Stimulated activated CD4-positive, alpha-beta T cell treated with anti-CD3 and anti-CD28 coated beads, Interleukin-15, amount 100 ng/mL, for 48 hours (primary cell): ENCODE measurements at places on chromosomes 11 and 22.

DNA sequence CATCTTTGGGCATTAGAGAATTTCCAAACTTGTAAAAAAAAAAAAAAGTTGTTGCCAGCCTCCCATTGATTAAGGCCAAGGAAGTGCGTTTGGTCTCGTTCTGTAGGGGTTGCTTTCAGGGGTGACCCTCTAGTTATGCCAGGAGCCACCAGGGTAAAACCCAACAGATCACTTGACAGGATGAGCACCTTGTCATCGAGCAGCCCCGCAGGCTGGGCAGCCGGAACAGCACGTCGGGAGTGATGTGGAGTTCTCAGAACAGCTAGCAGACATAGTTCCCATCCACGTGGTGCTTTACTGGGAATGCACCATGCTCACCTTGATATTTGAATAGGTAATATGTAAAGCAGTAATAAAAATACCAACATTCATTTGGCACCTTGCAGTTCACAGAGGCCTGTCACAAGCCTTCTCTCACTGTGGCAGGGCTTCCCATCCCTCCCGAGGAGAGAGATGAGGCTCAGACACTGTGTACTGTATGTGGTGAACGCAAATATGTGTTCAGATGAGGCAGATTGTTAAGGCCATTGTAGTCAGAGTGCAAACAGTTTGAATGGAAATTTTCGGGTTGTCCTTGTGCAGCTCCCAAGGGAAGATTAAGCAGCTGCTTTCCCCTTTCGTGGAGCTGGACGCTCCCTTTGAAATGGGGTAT is 70.9 kb upstream of the SORL1-AS1 start:
- no peak for DNase-seq

DNA sequence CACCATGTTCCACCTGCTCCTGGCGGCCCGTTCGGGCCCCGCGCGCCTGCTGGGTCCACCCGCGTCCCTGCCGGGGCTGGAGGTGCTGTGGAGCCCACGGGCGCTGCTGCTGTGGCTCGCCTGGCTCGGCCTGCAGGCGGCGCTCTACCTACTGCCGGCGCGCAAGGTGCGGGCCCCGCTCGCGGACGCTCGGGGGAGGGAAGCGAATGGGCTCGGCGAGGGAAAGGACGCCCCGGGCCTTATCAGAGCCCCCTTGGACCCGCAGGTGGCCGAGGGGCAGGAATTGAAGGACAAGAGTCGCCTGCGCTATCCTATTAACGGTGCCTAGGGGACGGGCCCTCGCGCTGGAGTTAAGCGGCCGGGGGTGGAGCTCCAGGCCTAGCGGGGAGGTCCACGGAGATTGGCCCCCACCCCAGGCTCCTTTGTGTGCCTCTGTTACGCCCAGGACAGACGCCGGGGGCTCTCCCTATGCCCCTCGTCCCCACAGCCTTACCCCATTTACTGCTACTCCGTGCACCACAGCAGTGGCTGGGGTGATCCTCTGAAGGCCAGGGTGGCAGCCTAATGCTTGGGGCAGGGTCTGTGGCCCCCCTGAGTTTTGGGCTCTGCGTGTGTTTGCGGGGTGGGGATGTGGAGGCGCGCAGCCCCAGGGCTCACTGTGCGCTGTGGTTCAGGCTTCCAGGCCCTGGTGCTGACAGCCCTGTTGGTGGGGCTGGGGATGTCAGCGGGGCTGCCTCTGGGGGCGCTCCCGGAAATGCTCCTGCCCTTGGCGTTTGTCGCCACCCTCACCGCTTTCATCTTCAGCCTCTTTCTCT is 1.1 kb downstream of the TM7SF2 start:
- peak; percentile 66 for DNase-seq

DNA sequence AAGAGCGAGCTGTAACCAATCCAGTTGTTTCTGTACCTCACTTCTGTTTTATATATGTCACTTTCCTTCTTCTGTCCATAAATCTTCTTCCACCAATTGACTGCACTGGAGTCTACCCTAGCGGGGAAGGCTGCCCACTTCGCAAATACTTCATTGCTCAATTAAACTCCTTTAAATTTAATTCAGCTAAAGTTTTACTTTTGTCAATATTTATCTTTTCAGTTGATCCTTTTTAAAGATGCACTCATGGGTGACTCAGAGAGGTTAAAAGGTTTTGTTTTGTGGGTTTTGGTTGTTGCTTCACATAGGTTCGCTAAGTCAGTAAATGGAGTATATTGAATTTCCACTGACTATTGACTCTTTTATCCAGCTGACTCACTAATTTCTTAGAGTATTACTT is 597.2 kb downstream of the DLG2 start:
- DNase-seq: no peak

- no peak for DNase-seq
Measured at GRCh38 chr11:84260862-84261261, 974.7 kb upstream of the CCDC90B start.

GRCh38 chr11:65814986-65815565 is 18.7 kb upstream of the SNX32 start:
- no peak for DNase-seq

DNA sequence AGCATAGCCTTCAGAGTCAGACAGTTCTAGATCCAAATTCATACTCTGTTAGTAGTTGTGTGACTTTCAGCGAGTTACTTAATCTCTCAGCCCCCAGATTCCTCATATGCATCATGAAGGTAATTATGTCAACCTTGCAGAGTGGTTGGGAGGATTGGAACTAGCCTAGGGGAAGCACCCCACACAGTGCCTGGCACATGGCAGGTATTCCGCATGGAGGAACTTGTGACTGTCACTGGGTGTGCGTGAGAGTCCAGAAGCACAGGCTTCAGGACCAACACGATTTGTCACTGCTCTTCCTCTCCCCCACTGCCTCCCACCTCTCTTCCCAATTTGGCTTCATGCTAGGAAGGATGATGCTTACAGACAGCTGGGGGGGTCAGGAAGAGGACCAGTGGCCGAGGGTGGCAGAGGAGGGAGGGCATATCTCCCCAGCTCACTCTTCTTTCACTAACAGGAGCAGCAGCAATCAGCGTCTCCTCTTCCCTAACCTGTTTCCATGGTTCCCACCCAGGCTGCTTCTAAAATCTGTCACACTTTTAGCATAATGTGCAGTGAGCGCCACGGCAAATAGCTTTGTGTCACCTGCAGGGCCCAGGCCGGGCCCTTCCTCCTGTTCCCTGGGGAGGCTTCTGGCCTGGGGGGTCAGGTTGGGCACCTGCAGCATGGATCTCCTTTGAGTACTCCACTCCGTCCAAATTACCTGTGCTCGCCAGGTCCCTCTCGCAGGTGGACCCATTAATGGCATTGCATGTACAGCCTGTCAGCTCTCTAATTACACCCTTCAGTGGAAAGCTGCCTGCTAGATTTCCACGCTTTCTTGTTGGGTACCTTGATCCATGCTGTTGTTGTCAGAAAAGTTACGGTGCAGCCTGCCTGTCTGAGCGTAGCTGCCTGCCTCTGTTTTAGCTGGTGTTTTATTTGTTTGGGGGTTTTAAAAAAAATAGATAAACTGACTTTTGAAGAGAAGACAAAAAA is 400.4 kb downstream of the NXPE2 start:
- DNase-seq: no peak

- no peak for DNase-seq
Measured at GRCh38 chr11:130125638-130126037, 33.9 kb upstream of the ST14 start.
